NCI-H1417 treated with DMSO at 0.1 percent for 48 hours (cell line): ENCODE measurements at places on chromosomes 11 and 22.
A peak's percentile ranks its signal among the peaks of the same experiment; 100 is the strongest.

- no peak for DNase-seq
Observed at GRCh38 chr11:87851234-87851633, 324.0 kb downstream of the RAB38 start.

GRCh38 chr11:111798279-111798678, 32.1 kb upstream of the PPP2R1B start:
- no peak for DNase-seq

DNA sequence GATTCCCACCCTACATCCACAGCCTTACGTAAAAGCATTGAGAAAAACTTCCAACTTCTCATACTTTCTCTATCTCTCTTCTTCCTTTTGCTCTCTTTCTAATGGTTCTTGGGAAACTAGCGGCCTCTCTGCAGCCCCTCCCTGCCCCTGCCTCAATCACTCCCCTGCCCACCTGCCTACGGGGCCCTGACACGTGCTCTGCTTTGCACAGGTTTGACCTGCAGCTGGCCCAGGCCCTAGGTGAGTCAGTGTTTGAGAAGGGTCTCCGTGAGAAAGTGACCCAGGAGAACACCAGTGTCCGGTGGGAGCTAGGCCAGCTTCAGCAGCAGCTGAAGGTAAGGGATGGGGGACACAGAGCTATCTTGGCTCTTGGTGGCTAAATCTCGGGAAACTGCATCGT, 160.4 kb downstream of the MYO18B start:
- DNase-seq = no peak

GRCh38 chr11:119905162-119905561, 176.2 kb upstream of the NECTIN1 start:
- no peak for DNase-seq

- no peak for DNase-seq
Observed at GRCh38 chr11:113138731-113139130, 175.7 kb upstream of the TTC12 start.

DNA sequence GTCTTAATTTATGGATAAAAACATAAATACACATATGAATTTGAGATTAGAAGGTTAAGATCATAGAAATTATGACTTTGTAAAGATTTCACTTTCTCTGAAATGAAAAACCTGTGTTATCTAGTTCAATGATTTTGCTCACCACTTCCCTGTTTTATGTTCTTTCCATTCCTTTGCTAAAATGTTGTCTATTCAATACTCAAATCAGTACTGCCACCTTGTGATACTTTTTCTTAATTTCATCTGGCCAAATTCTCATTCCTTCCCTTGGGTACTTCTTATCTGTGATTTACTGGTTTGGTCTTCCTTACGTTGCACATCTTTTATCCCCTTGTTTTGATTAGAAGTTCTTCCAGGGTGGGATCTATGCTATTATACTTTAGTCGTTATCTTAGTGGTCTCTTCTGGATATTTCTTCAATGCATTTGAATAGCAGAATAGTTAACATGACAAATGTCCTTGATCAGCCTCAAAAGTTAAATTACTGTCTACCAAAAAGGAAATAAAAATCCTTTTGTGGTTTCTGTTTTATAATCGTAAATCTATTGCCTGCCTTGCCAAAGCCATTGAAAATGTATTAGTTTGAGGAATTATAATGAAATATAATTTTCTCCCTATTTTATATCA, 197.0 kb downstream of the PGR start:
- peak; percentile 11 for DNase-seq

GRCh38 chr11:6240781-6241180, 1.9 kb downstream of the CNGA4 start:
- no peak for DNase-seq

- DNase-seq = no peak
Observed at GRCh38 chr11:129996113-129996870, 6.3 kb downstream of the PRDM10 start.

GRCh38 chr11:123523539-123523938, 93.5 kb downstream of the GRAMD1B start:
- DNase-seq = no peak

- DNase-seq = no peak
Observed at GRCh38 chr22:39785232-39785631, 108.3 kb downstream of the ENTHD1 start.
